ENCODE measurements at places on chromosomes 5 and 9.
A peak's percentile ranks its signal among the peaks of the same experiment; 100 is the strongest.

- peak; percentile 86 for DNase-seq
Measured at GRCh38 chr9:121286973-121287741, 19.2 kb downstream of the GSN start.

GRCh38 chr5:34608859-34609648 lies 47.1 kb upstream of the RAI14 start:
- no peak for DNase-seq

- DNase-seq, result no peak
Measured at GRCh38 chr9:81632599-81632998, 56.7 kb downstream of the TLE1 start.

GRCh38 chr9:71620746-71621145 lies 147.6 kb downstream of the CEMIP2 start:
- DNase-seq, result no peak

DNA sequence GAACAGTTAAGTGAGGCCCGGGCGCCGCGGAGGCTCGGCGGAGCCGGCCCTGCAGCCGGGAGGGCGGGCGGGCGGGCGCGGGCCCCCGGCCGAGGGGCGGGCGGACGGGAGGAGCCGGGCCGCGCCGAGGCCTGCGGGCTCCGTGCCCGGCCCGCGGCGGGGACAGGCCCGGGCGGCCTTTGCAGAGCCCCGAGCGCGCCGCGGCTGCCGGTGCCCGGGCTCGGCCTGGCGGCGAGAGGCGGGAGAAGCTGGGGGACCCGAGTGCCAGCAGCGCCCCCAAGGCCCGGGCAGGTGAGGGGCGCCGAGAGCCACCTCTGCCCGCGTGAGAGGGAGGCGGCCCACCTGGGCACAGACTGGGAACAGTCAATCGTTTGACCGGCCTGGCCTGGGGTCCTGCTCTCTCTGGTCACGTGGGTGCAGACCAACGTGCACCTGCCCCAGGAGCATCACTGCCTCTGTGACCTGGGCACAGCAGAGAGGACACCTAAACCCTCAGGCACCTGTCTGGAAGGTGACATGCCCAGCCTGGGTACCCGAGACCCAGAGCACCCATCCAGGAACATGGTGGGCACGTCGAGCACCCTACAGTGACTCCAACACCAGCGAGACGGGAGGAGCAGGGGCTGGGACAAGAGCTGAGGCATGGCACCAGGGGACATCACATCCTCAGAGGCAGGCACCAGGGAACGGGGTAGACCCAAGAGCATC lies 531 bp downstream of the MVB12B start:
- no peak for DNase-seq

DNA sequence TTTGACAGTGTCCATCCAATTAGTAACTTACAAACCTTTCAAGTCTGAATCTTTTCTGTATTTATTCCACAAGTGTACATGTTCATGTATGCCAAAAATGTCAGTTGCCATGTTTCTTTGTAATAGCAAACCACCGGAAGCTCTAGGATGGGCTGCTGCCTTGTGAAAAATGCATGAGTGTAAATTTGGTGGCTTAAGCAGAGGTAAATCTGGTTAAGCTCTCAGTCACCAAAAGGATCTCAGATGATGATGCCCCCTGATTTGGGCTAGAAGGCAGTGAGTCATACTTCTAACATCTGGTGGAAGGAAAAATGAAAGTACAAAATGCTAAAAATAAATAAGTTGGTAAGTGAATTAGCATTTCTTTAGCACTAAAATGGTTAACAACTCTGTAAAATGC lies 567.5 kb downstream of the ELAVL2 start:
- DNase-seq, result no peak

- DNase-seq, result no peak
Measured at GRCh38 chr5:142295960-142296860, 28.6 kb downstream of the SPRY4 start.

DNA sequence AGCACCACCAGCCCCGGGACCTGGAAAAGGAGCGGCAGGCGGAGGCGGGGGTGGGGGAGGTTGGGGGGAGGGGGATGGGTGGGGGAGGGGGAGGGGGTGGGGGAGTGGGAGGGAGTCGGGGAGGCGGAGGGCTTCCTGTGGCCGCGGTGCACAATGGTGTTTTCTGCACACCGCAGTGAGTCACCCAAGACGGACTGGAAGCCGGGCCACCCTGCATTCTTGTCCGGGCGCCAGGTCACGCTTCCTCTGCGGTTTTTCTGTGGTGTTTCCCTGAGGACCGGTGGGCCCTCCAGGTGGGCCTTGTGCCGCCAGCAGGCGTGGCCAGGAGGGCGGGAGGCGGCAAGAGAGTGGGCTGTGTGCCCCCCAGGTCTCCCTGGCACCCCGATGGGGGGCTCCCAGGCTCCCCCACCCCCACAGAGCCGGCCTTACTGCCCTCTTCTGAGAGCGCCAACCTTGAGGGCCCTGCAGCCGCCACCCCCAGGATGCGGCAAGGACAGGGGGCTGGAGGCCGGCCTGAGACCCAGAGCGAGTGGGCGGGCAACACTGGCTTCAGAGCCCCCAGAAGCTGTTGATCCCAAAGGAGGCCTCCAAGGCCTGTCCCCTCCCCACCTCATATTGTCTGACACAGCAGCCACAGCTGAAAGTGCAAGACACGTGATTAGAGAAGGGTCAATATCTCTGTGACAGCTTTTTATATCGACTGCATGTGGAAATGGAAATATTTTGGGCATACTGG lies 11.1 kb downstream of the EXD3 start:
- DNase-seq, result peak; percentile 92

- DNase-seq, result no peak
Measured at GRCh38 chr5:139772089-139772791, 23.4 kb upstream of the PSD2 start.

DNA sequence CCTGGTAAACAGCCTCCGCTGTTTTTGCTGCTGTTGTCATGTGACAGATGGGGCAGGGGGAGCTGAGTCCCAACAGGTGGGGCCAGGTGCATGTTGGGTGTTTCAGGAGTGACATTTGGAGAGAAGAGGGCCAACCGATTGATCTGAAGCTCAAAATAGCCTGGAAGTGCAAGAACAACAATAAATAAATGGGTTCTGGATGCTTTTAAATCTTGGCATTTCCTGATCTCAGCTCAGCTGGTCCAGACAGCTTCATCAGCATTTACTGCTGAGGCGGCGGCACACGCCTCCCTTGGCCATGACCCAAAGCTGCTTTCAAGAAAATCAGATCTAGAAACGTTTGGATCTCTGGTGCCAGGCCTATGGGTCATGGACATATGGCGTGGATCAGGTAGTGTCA lies 70.5 kb downstream of the PPARGC1B start:
- DNase-seq, result no peak

Data from hematopoietic multipotent progenitor cell (in vitro differentiated cells).